Osteoblast (primary cell): ENCODE measurements at places on chromosomes 5 and 9.

DNA sequence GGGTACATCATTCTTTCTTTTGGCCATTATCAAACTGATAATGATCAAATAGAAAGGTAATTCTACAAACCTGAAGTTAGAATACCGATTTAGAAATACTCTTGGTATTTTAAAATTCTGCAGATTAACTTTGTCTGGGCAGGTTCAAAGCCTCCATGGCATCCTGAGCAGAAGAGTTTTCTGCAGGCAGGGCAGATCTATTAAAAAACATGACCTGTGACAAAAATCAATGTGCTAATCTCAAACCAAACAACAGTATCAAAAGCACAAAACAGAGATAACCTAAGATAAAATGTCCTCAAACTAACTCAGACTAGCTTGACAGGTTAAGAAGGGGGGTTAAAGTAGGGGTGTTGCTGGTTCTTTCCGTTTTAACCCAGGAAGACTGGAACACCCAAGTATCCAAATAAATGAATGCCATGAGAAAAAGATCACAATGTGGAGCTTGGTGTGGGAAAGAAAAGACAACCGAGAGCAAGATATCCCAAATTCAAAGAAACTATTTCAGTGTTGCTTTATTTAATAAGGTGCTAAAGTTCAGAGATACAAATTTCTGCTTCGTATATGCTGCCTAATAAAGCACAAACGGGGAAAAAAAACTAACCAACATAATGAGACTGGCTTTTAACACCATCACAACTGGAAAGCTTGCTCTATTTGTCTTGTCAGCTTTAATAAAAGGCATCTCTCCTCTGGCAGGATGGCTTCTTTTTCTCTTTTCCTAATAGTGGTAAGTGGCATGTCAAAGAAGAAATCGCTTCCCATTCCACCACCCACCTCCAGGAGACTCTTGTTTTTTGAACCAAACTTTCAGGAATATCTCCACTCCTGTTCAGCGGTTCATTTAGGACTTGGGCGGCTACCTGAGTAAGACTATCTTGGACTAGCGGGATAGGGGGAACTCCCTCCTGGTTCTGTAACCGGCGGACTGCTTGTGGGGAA is 2.3 kb downstream of the EFNA5 start:
- peak; percentile 80 for DNase-seq

- DNase-seq, result no peak
Measured at GRCh38 chr9:112887381-112887780, 3.3 kb downstream of the SLC46A2 start.

DNA sequence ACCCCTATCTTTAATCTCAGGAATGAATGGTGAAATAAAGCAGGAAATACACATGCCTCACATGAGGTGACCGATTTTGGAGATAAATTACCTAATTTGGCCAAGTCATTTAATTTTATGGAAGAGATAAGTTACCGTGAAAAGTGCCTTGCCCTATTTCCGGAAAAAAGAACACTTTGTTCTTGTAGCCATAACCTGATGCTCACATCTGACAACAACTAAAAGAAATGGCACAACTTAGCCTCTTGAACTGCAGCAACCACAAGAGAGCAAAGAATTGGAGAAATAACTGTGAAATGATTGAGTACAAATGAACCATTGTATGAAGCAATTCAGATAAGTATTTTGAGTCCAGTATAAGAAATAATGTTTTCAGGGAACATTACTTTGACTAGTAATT is 628.1 kb upstream of the TYRP1 start:
- no peak for DNase-seq

DNA sequence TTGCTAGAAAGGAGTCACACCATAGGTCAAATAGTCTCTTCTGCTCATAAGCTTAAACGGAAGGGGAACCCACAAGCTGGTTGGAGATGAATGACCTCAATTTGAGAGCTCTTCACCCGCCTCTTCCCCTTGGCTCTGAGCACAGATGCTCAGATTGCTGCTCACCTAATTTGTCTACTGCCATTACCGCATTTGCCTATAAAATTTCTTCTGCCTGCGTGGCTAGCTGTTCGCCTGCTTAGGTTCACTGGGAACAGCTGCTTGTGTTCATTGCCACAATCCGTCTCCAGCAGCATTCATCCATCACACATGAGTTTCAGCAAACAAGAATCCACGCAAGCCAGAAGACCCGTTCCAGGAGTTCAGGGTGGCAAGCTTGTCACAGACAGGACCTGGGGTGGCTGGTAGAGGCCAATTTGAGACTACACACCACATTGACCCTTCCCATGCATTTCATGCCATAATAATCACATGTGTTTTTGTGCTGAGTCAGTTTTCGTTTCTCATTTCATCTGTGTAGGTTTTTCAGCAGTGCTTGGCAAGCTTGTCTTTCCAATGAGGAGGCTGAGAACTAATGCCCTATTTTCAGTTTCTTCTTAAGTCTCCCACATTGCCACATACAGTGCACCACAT is 50.2 kb upstream of the DNAH5 start:
- no peak for DNase-seq

GRCh38 chr5:103860327-103860726 is 297.7 kb upstream of the NUDT12 start:
- no peak for DNase-seq

DNA sequence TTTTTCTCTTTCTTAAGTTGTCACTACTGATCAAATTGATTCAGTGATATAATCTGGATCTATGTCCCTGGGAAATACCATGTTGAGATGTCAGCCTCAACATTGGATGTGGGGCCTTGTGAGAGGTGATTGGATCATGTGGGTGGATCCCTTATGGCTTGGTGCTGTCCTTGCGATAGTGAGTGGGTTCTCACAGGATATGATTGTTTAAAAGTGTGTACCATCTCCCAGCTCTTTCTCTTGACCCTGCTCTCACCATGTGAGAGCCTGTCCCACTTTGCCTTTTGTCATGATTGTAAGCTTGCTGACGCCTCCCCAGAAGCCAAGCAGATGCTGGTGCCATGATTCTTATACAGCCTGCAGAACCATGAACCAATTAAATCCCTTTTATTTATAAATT is 68.6 kb downstream of the ST8SIA4 start:
- no peak for DNase-seq

DNA sequence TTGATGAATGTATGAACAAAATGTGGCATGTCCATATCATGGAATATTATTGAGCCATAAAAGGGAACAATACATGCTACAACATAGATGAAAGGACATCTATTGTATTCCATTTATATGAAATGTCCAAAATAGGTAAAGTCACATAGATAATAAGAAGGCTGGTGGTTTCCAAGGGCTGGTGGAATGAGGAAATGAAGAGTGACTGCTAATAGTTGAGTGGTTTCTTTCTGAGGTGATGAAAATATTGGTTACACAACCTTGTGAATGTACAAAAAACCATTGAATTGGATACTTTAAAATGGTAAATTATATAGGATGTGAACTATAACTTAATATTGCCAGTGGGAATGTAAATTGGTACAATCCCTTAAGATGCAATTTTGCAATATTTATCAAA is 5.2 kb downstream of the ARSB start:
- DNase-seq, result no peak

- no peak for DNase-seq
Measured at GRCh38 chr9:12640016-12640587, 53.1 kb upstream of the TYRP1 start.

- no peak for DNase-seq
Measured at GRCh38 chr5:136043968-136044610, 15.3 kb downstream of the TGFBI start.

GRCh38 chr5:57232293-57233033 is 58.6 kb downstream of the GPBP1 start:
- no peak for DNase-seq
